D721Med (cell line): ENCODE measurements at places on chromosomes 1 and 21.
A peak's percentile ranks its signal among the peaks of the same experiment; 100 is the strongest.

DNA sequence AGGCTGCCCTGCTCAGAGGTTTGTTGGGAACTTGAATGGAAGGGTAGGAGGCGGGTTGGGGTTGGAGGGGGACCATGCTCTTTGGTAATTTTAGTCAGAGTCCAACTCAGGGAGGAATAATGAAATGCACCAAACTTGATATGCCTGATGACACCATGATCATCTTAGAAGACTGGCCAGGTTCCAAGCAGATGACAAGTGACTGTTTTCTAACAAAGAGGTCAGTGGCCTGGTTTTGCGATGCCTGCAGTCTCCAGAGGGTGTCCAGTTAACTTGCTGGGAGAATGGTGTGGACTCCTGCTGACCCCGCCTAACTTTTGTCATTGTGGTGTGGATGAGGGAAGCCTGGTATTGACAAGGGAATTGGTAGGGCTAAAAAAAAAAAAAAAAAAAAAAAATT is 12.4 kb downstream of the VANGL1 start:
- no peak for DNase-seq

DNA sequence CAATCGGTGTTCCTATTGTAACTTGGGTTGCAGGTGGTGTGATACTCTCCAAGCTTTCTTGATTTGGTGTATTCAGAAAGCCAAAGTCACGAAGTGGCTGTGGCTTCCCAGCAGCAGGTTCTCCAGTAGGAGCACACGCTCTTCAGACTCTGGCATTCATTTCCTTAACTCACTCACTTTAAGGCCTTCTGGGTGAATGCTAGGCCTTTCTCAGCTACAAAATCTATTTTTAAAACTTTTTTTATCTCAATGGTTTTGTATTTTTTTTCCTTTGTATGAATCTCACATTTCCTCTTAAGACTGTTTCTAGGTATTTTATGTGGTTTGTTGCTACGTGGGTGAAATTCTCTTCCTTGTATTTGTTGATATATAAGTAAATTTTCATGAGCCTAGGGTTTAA is 22.9 kb upstream of the PKN2 start:
- DNase-seq = no peak

DNA sequence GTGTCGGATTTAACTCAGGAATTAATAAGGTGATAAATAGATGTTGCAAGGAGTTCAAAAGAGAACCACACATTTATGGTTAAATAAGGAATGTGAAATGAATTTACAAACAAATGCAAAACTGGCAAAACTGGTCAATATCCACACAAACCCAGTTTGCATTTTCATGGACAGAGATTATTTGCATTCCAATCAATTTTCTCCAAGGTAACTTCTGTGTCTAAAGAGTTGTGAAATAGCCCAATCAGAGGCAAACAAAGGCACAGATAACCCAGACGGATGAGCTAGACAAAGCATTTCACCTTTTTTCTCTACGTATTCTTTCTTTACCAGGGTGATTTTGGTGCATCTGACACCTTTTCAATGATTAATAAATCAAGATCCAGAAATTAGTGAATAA is 63.9 kb downstream of the MAP3K7CL start:
- DNase-seq = no peak

GRCh38 chr1:36408479-36408878 is 10.8 kb upstream of the LSM10 start:
- DNase-seq = no peak

- no peak for DNase-seq
Observed at GRCh38 chr1:25645637-25646400, 29.2 kb downstream of the MAN1C1 start.

DNA sequence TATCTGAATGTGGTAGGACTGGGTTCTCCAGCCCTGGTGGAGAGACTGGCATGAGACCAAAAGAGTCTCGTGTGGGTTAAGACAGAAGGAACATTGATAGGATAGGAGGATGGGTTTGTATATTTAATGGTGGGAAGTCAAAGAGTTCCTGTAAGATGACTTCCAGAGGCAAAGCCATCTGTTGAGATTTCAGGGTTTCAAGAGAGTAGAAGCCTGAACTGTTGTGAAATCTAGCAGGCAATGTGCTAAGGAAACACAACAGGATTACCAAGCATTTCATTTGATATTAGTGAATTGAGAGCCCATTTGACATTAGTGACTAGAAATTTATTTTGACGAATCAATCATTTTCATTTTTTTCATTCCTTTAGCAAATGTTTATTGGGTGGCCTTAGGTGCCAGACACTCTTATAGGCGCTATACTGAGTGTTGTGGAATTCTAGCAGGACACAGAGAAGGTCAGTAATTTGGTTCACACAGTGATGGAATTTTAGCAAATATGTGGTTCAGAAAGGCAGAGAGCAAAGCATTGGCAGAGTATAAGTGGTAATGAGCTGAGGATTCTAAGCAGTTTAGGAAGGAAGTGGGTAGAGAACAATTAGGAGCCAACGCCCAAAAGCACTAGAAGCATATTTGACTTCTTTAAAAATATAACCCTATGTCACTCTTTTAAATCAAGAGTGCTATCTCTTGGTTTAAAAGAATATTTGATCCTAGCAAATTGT is 149.3 kb downstream of the AK5 start:
- DNase-seq = no peak

GRCh38 chr1:37274486-37274885 is 199.9 kb upstream of the ZC3H12A start:
- DNase-seq = no peak

DNA sequence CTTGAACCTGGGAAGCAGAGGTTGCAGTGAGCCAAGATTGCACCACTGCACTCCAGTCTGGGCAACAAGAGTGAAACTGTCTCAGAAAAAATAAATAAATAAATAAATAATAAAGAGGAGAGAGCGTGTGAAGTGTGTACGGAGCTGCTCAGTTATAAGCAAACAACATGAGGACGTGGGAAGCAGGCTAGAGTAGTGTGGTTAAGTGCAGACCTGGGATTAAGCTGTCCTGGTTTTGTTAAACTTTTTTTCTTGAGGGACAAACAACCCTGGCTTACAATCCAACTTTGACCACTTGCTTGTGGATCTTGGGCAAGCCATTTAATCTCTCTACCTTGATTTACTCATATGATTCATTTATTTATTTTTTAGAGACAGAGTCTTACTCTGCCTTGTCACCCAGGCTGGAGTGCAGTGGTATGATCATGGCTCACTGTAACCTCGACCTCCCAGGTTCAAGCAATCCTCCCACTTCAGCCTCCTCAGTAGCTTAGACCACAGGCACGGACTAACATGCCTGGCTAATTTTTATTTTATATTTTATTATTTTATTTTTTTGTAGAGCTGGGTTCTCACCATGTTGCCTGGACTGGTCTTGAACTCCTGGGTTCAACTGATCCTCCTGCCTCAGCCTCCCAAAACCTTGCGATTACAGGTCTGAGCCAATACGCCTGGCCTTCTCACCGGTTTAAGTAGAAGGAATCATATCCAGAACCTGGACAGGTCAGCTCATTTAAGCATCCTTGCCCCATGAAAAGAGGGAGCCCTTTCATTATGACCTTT is 52.7 kb downstream of the RPS6KA1 start:
- no peak for DNase-seq

- no peak for DNase-seq
Observed at GRCh38 chr1:181390410-181391077, 92.8 kb upstream of the CACNA1E start.

- DNase-seq = no peak
Observed at GRCh38 chr1:47330212-47330611, 3.4 kb upstream of the CMPK1 start.

GRCh38 chr1:73953586-73953985 is 244.4 kb downstream of the LRRIQ3 start:
- DNase-seq = no peak

- DNase-seq = no peak
Observed at GRCh38 chr1:194150242-194150641, 963.8 kb upstream of the B3GALT2 start.

- DNase-seq = no peak
Observed at GRCh38 chr1:29354511-29355098, 118.3 kb downstream of the PTPRU start.

DNA sequence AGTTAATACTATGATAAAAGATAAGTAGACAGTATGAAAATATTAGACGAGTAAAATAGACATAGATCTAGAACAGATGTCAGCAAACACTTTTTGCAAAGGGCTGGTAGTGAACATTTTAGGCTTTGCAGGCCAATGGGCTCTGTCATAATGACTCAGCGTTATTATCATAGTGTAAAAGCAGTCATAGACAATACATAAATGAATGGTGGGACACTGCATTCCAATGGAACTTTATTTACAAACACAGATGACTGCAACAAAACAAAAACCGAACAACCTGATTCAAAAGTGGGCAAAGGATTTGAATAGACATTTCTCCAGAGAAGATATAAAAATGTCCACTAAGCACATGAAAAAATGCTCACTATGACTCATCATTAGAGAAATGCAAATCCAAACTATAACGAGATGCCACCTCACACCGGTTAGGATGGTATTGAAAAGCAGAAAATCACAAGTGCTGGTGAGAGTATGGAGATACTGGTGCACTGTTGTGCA is 7.3 kb downstream of the GSTM5 start:
- no peak for DNase-seq

DNA sequence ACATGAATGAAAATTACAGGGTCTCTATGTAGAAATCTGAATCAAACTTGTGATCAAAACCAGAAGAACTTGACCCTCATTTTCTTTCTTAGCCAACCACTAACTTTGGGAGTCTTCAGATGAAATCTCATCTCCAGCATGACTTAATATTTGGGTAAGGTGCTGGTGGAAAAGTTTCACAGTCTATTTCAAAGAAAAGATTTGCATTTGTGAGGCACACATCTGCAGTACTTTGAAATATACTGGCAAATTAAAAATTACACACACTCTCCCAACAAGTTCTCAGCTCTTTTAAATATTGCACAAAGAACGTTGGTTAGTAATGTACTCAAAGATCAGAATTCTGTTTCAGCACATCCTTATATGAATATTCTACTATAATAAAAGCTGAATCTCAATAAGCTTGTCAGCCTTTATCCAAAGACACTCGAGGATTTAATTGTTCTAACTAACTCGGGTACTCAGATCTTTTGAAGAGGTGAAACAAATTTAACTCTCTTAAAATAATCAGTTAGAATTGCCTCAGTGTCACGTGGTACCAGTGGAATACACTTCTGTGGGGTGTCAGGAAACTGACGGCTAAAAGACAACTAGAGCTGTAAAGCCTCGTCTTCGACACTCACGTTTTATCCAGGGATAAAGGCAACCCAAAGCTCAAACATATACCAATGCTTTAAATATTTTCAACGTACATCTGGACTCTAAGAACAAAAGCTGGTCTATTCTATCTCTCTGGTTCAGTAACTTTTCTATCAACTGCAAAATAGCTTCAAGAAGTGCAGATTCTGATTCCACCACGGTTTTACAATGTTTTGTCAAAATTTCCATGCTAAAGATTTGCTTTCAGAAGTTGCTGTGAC is 19.0 kb downstream of the SAMSN1 start:
- DNase-seq = no peak

DNA sequence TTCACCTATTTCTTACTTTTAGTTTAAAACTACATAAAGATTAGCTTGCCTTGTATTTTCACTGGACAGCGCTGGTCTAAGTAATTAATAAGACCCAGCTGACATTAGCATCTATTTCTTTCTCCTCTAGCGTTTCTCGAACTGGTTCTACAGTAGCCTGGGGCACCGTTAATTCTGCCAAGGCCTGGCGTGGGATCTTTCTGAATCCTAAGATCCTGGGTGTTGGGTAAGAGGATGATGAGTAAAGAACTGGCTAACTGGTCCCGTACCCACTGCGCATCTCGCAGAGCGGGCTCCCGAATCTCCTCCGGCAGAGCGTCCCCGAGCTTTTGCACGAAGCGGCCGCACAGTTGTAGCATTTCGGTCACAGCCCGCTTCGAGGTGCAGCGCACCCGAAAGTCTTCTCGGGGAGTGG is 309 bp downstream of the NSL1 start:
- DNase-seq = no peak

- DNase-seq = no peak
Observed at GRCh38 chr1:23029337-23029736, 10.1 kb downstream of the KDM1A start.

GRCh38 chr21:44873356-44874239 is at the start of gene PTTG1IP:
Gene PTTG1IP (minus strand): TSS chr21:44873690. CDS start chr21:44873616, 74 bp downstream.
- peak; percentile 98 for DNase-seq

- no peak for DNase-seq
Observed at GRCh38 chr1:65420590-65421350, at the start of the genes LEPR and LEPROT. Gene LEPR (plus strand): TSS chr1:65420668. CDS start chr1:65565566, 144,898 bp downstream. Gene LEPROT (plus strand): TSS chr1:65420668. CDS start chr1:65420725, 57 bp downstream.

GRCh38 chr1:41476807-41477361 is 7.6 kb downstream of the EDN2 start:
- DNase-seq = no peak

DNA sequence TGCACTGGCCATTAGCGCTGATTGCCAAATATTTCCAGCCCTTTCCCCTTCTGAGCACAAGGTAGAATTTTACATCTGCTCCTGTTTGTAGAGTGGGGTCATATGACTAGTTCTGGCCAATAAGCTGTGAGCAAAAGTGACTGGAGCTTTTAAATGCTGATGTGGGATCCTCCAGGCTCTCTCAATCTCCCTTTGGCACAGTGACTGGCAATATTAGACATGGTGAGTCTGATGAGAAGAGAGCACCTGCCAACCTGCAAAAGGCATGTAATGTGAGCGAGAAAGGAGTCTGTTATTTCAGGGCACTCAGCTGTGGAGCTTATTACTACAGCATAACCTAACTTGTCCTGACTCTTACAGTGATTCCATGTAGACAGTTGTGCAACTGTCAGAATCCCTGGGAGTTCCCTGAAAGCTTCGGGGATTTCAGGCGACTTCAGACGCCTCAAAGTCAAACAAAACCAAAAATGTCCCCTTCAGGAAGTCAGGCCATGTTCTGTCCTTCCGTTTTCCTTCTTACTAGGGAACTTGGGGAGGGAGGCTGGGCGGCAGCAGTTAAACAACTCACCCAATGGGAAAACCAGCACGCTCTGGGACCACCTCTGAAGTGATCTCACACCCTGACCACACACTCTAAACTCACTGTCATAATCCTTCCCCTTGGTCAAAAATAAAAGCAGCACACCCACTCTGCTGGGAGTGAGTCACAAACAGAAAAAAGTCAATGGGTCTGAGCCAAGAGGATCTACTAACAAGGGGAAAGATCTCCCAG is 3.6 kb upstream of the RASSF5 start:
- no peak for DNase-seq

- DNase-seq = no peak
Observed at GRCh38 chr1:83012950-83013349, 986.0 kb downstream of the TTLL7 start.

DNA sequence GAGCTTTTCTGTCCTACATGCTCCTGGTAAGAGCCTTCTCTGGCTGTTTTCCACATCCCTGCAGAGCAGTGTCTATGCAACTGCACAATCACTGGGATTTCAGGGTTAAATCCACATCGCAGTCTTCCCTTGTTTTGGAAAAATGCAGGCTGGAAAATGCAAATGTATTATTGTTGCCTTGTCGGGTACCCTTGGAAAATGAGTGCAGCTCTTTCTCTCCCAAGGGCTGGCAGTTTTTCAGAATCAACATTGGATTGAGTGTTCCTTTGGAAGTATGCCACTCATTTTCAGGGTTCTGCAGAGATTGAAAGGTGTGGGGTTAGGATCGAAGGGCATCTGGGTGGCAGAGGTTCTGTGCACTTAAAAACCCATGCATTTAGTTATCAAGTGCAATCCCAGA is 3.2 kb downstream of the NOS1AP start:
- DNase-seq = no peak

- DNase-seq = no peak
Observed at GRCh38 chr1:227006226-227006796, 66.2 kb downstream of the COQ8A start.

- no peak for DNase-seq
Observed at GRCh38 chr1:54627196-54627595, 3.9 kb upstream of the FAM151A start.

- no peak for DNase-seq
Observed at GRCh38 chr1:50873458-50874187, 86.4 kb downstream of the FAF1 start.

GRCh38 chr1:7150724-7151280 is 365.5 kb downstream of the CAMTA1 start:
- peak; percentile 40 for DNase-seq
